ENCODE measurements at places on chromosomes 5 and 9.

- DNase-seq, result no peak
These were observed 29.7 kb upstream of the RNU6ATAC start for GRCh38 chr9:134193912-134194535.

DNA sequence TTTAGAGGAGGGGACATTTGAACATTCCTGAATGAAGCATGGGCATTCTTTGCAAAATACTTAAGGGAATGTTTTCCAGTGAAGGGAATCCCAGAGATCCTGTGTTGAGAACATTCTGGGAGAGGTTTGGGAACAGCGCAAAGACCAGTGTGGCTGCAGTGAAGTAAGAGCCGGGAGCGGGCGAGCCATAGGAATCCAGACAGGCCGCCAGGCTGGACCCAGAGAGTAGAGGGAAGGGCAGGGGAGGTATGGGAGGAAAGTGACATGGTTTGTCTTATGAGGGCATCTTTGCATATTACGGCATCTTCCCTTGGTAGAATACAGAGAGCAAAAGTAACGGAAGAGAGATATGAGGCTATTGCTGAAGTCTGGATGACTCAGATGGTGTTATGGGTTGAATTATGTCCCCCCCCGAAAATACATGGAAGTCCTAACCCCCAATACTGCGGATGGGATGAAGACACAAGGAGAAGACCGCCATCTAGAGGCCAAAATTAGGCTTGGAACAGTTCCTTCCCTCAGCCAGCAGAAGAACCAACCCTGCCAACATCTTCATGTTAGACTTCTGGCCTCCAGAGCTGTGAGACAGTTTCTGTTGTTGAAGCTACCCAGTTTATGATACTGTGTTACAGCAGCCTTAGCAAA lies 268.2 kb downstream of the MAST4 start:
- no peak for DNase-seq

- DNase-seq, result no peak
These were observed 176.6 kb downstream of the GABBR2 start for GRCh38 chr9:98532147-98532546.

- no peak for DNase-seq
These were observed 10.3 kb downstream of the WHRN start for GRCh38 chr9:114494776-114495569.

GRCh38 chr5:73286896-73287295 lies 113.9 kb downstream of the TMEM174 start:
- no peak for DNase-seq

DNA sequence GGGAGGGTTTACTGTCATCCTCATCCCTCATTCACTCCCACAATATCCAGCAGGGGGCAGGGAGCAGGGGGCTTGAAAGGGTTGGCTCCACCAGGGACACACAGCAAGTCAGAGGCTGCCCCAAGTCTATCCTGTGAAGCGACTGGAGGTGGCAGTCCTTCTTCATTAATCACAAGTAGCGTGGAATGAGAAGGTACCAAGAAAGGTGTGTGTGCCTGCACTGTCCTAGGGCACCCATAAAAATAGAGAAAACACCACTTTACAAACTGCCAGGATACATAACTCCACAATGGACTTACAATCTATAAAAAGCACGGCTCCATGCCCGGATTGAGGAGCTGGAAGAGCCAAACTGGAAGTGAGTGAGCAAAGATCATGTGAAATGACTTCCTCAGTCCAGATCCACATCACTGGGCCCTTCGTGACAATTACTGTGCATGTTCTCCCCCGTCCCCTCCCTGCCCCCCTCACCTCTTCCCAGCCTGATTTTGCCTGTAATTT lies 183.9 kb downstream of the SLIT3 start:
- DNase-seq, result no peak

DNA sequence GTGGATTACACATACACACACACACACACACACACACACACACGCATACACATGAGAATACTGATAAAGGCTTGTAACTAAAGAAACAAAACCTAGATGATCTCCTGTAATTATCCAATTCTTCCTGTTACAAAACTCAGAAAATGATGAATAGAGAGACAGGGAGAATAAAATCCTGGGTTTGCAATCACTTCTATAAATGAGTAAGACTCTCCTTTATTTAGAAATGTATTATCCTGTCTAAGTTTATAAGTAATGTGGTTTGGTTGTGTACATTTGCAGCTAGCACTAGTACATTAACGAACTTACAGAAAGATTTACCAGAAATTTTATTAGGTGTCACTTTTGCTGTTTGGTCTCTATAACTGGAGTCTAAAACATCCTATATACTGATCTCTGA lies 2.8 kb upstream of the PRR16 start:
- no peak for DNase-seq

GRCh38 chr5:42991404-42992087 lies 48.6 kb downstream of the ANXA2R start:
- no peak for DNase-seq

- no peak for DNase-seq
These were observed 5.2 kb upstream of the SPINK4 start for GRCh38 chr9:33234511-33235467.

- no peak for DNase-seq
These were observed 26.1 kb upstream of the RASGEF1C start for GRCh38 chr5:180235077-180235476.

GRCh38 chr5:105145152-105145551 lies 1582.6 kb upstream of the NUDT12 start:
- DNase-seq, result no peak

GRCh38 chr9:130073373-130073772 lies 19.7 kb downstream of the GPR107 start:
- no peak for DNase-seq

All from NCI-H2171 treated with DMSO at 0.1 percent for 48 hours (cell line).